ENCODE measurements at places on chromosomes 13 and 19.

DNA sequence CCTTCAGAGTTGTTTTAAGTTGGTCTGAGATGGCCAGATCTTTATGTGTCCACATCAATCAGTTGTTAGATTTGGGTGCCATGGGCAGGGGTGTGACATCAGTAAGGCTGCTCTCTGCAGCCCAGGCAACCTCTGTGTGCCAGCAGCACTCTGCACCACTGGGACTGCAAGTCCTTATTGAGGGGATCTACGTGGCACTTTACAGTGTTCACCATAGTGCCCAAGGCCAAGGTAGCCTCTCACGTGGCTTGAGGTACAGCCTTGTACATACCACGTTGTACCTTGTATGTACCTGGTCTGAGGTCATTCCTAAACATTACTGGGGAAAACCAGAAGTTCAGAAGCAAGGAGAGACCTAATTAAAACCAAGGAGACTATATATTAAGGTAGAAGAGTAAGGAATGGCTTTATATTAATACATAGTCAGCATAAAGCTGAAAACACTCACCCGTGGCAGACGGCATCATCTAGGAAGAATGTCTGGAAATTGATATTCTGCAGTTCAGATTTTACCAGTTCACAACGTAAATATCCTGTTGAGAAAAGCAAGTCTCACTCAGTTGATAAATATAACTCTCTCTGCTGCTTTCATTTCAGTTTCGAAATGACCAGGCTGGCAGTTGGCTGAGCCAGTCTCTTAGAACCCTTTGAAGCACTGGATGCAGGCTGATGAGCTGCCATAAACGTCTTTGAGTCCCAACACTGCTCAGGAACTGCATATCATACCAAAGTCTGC is 128.8 kb downstream of the ZDHHC20 start:
- no peak for DNase-seq

- peak; percentile 68 for DNase-seq
These were observed 18.6 kb upstream of the LATS2 start for GRCh38 chr13:21079761-21080592.

GRCh38 chr19:12880551-12881171 is 588 bp downstream of the DNASE2 start:
- no peak for DNase-seq

GRCh38 chr13:42363941-42364612 is 92.1 kb downstream of the AKAP11 start:
- DNase-seq: no peak

DNA sequence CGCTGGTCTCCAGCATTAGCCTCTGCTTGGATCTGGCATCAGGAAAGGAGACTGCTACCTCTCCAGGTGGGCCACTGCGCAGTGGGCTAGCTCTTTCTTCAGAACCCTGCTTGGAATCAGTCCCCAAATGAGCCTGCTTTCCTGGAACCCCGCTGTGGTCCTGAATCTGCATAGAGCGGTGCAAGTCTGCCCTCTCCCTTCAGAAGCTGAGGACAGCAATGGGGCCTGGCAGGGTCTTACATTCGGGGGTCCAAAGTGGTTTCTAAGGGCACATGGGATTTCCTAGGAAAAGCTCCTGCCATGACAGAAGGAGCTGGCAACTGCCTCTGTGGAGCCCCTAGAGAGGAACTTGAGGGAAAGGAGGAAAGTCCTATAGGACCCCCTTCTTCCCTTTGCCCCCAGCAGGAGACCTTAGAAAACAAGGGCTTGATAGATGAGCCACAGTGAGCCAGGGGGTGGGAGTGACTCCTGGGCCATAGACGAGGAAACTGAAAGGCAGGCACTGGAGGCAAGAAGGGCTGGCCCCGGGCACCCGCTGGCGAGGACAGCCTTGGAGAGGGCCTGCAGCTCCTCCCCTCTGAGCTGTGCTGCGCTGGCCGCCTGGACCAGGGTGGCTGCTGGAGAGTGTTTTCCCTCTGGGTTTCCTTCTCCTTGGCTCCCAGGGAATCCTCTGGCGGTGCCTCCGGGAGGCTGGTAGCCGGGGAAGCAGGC is 1.4 kb upstream of the VSTM2B start:
- no peak for DNase-seq

GRCh38 chr13:83162493-83162892 is 719.8 kb downstream of the SLITRK1 start:
- no peak for DNase-seq

GRCh38 chr19:38265213-38265861 is 964 bp downstream of the SPINT2 start:
- no peak for DNase-seq

- DNase-seq: peak; percentile 84
These were observed 10.7 kb downstream of the MARCHF2 start for GRCh38 chr19:8423817-8424223.

DNA sequence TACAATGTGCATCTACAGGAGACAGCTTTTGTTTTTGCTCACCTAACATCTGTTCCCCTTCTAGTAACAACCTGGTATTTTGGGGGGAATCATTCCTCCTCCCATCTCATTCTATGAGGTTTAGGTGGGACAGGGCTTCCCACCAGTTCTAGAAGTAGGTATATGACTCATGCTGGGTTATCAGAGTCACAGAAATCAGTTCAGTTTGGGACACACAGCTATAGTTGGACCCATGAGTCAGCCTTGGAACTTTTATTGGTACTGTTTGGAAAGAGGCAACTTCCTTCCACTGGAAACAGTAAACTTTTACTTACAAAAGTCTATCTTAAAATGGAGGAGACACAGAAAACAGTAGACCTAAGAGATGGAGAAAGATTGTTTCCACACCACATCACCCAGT is 185.5 kb downstream of the DNAJC3 start:
- DNase-seq: no peak

DNA sequence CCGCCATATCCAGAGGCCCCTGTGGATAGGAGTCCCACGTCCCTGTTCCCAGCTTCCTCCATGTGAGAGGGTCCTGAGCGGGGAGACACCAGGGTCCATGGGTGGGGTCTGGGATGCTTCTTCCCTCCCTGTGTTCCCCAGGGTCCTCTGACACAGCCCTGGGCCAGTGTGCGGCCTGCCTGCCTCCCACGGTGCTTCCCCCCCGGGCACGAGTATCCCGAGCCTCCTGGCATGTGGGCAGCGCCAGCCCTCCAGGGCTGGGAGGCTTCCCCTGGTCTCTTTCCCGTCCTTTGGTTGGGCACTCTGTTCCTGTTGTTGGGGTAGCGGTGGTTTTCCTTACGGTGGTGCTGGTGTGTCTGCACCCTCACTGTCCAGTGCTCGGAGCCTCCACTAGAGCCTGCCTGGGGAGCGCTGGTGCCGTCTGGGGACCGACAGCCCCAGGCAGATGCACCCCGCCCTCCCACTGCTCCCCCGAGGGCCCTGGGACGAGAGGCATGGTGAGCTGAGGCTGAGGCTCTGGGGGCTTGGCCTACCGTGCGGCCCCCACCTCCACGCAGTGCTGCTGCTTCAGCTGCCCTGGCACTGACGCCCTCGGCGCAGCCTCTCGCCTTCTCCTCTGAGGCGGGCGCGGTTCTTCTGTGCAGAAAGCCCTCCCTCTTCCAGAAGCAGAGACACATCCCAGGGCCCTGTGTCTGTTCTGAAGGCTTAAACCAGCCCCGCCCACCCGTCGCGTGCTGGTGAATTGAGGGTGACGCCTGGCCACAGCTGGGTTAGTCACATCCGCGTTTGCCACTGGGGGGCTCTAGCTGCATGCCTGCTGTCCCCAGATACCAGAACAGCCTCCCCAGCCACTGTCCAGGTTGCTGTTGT is 27.9 kb downstream of the PLEKHJ1 start:
- DNase-seq: peak; percentile 39

- no peak for DNase-seq
These were observed 13.1 kb downstream of the ZNF14 start for GRCh38 chr19:19719798-19720197.

- no peak for DNase-seq
These were observed 9.1 kb downstream of the GRIN3B start for GRCh38 chr19:1009041-1009980.

- peak; percentile 32 for DNase-seq
These were observed 41.3 kb upstream of the INTS6 start for GRCh38 chr13:51494156-51494555.

DNA sequence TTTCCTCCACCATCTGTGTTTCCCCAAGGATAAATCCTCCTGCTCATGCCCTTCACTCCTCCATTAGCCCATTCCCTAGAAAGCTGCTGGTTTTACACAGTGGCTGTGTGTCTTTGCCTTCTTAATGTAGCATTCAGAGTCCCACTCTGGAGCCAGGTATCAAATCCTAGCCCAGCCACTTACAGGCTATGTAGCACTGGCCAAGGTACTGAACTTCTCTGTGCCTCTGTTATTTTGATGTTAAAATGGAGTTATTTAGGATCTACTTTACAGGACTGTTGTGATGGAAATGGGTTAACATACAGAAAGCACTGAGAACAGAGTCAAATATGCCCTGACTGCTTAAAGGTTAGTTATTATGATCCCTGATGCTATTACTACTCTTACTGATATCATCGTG is 1.5 kb upstream of the ZSCAN4 start:
- no peak for DNase-seq

GRCh38 chr19:40503320-40503695 is 36.5 kb downstream of the SPTBN4 start:
- DNase-seq: no peak

GRCh38 chr13:32911506-32911905 is 104.7 kb upstream of the KL start:
- no peak for DNase-seq

GRCh38 chr13:104968876-104969275 is 1566.6 kb downstream of the EFNB2 start:
- no peak for DNase-seq

DNA sequence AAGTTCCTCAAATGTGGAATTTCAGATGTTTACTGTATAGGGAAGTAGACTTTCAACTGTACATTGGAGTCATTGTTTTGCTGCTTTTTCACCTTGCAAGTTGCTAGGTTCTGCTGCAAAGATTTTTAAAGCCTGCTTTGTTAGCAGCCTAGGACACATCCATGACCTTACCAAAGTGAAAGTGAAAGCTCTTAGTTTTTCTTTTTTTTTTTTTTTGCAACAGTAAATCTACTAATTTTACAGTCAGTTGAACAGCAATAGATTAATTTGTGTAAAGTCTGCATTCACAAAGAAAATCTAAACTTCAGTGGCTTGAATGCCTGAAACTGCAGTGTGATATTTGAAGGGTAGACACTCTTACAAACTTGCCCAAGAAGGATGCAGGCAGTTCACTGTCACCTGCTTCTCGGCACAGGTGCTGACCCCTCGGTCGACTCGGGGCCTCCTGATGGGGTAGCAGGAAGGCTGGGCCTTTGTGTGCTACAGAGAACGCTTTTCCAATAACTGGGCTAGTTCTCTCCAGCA is 5.0 kb upstream of the MTIF3 start:
- DNase-seq: no peak

DNA sequence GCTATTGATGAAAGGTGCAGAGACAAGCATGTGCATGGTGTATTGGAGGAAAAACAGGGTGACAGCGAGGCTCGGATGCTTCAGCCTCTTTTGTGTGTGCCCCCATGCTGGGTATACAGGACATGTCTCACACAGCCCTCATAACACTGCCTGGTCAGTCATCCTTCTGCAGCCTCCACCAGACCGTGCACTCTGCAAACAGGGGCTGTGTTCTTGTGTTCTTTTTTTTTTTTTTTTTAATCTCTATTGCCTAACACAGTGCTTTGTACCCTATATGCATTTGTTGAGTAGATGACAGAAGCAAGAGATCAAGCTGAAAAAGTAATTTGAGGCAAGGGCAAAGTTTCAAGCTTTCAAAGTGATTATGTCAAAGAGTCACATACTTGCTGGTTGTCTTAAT is 367.2 kb upstream of the SLITRK1 start:
- DNase-seq: no peak

- DNase-seq: peak; percentile 44
These were observed 3.5 kb downstream of the KCNN4 start for GRCh38 chr19:43777163-43777695.

GRCh38 chr19:54731191-54731590 is 6.9 kb downstream of the KIR3DL3 start:
- DNase-seq: no peak

- DNase-seq: no peak
These were observed 112.4 kb downstream of the NUFIP1 start for GRCh38 chr13:44876782-44877324.

GRCh38 chr13:32838945-32839344 is 177.3 kb upstream of the KL start:
- no peak for DNase-seq

GRCh38 chr13:51552027-51552426 is 32.2 kb upstream of the WDFY2 start:
- no peak for DNase-seq

GRCh38 chr19:50383001-50383851 is 921 bp upstream of the POLD1 start:
- DNase-seq: no peak

- no peak for DNase-seq
These were observed 183.5 kb upstream of the TSC22D1 start for GRCh38 chr13:44759384-44760360.

- DNase-seq: no peak
These were observed 550 bp upstream of the DLL3 start for GRCh38 chr19:39497996-39498797.

GRCh38 chr19:12669270-12670158 is 2.9 kb downstream of the WDR83 start:
- peak; percentile 63 for DNase-seq

- no peak for DNase-seq
These were observed 14.3 kb upstream of the DHRS12 start for GRCh38 chr13:51818276-51818675.

DNA sequence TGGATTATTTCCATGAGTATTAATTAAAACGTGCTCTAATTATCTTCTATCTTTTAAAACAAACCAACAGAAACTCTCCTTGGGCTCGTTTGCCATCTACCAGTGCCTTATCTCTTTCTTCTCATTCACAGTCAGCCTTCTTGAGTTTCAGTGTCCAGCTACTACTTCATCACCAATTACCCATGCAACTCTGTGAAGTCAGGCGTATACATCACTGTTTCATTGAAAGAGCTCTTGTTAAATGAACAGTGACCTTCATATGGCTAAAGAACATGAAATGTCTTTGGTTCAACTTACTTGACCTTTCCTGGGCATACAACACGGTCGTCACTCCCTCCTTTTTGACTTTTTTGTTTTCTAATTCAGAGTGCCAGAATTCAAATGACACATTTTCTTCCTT is 5.2 kb upstream of the IFT88 start:
- no peak for DNase-seq

DNA sequence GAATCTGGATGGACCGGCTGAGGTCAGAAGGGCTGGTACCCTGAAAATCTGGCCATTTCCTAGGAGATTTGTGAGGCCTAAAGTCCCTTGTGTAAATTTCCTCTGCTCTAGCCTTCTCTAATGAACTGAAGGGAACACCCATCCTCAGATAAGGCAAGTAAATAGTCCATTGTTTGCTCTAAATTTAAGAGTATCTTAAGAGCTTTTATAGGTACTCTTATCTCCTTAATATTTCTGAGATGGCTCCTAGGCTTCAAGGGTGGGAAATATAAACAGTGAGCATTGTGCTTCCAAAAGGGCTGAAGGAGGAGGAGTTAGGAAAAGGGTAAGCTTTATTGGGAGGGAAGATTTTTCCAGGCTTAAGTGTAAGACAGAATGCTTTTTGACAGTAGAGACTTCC is 148.7 kb upstream of the EDNRB start:
- no peak for DNase-seq

- DNase-seq: no peak
These were observed 34.1 kb upstream of the EDNRB start for GRCh38 chr13:77952737-77953136.

GRCh38 chr13:57813651-57814050 is 182.1 kb downstream of the PCDH17 start:
- DNase-seq: peak; percentile 12

GRCh38 chr13:112065521-112065866 is 1.5 kb upstream of the SOX1 start:
- DNase-seq: no peak

- no peak for DNase-seq
These were observed 153.8 kb upstream of the SERP2 start for GRCh38 chr13:44219577-44220548.

- no peak for DNase-seq
These were observed 15.3 kb upstream of the ATF5 start for GRCh38 chr19:49913720-49914119.

Data from fibroblast of skin of left quadriceps (primary cell).